ENCODE measurements at places on chromosomes 3 and 15.

DNA sequence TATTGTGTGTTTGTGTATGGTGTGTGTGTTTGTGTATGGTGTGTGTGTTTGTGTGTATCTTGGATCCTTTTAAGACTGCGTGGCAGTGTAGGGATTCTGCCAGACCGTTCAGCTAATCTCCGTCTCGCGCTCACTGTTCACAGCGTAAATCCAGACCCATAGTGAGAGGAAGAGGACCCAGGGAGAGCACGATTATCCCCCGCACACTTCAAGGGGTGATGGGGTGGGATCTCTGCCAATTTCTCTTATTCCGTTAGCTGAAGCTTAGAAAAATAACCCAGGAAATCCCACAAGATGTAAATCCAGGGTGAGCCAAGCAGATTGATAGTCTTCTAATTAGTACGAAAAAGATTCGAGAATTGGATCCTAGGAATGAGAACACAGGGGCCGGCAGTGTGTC, 381.2 kb downstream of the GABRG3 start:
- no peak for DNase-seq

GRCh38 chr3:39148435-39149058, 4.8 kb downstream of the CSRNP1 start:
- no peak for DNase-seq

GRCh38 chr3:49554633-49555265, 472 bp downstream of the BSN start:
- peak; percentile 48 for DNase-seq

DNA sequence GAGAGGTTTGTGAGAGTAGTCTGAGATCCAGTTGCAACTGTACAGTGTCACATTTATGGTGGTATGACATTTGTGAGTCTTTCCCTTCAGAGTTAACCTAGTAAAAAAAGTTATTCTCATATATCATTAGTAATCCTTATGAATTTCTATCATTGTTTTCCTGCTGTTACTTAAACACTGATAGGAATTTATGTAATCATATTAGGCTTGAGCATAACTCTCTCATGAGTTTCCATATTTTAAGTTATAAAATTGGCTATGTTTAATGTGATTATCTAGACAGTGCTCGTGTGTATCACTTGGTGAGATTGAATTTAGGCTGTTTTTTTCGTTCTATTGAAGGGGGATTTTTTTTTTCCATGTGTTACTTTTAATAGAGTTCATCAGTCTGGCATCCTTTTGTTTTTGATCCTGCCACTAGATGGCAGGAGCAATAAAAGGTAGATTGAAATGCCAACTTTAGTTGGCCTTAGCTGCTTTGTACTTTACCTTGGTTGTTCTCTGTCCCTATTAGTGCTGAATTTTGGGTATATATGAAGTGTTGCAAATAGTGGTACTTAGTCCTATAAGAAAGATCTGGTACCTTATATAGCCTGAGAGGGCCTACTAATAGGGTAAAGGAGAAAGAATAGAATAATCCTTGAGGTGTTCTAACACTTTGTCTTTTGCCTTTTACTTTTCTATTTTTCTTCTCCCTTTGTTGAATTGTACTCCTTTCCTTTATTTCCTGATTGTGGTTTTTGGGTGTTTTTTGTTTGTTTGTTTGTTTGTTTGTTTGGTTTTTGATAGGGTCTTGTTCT, 17.9 kb downstream of the STT3B start:
- peak; percentile 53 for DNase-seq

- DNase-seq: peak; percentile 57
These were observed 11.9 kb downstream of the RAP2B start for GRCh38 chr3:153173758-153174516.

Measured in choroid plexus epithelial cell (primary cell).